ENCODE measurements at places on chromosomes 1 and 21.

GRCh38 chr1:218336328-218336727 lies 8.8 kb upstream of the TGFB2 start:
- no peak for DNase-seq

DNA sequence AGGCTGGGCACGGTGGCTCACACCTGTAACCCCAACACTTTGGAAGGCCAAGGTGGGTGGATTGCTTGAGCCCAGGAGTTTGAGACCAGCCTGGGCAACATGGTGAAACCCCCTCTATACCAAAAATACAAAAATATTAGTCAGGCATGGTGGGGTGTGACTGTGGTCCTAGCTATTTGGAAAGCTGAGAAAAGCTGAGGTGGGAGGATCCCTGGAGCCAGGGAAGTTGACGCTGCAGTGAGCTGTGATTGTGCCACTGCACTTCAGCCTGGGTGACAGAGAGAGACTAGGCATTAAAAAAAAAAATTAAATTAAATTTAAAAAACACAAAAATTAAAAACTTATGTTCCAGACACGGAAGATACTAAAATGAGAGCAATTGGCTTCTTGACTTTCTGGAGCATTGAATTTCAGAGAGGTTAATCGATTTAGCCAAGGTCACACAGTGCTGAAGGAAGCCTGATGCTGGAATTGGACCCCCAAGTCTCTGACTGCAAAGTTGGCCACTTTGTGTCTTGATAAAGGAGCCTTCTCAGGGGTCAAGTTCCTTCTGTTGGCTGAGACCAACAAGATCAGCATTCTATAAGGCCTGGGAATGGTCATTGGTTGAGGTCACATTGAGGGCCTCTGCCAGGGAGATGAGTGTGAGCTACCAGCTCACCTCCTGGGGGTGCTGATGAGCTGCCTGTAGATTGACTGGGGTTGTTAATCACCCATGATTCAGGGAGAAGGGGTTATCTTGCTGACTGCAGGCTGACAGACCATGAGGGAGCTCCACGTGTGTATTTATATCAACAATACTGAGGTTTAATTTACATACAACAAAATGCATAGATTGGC lies 54.3 kb downstream of the RPS6KA1 start:
- no peak for DNase-seq

GRCh38 chr1:43843684-43844083 lies 89.9 kb upstream of the ARTN start:
- no peak for DNase-seq

DNA sequence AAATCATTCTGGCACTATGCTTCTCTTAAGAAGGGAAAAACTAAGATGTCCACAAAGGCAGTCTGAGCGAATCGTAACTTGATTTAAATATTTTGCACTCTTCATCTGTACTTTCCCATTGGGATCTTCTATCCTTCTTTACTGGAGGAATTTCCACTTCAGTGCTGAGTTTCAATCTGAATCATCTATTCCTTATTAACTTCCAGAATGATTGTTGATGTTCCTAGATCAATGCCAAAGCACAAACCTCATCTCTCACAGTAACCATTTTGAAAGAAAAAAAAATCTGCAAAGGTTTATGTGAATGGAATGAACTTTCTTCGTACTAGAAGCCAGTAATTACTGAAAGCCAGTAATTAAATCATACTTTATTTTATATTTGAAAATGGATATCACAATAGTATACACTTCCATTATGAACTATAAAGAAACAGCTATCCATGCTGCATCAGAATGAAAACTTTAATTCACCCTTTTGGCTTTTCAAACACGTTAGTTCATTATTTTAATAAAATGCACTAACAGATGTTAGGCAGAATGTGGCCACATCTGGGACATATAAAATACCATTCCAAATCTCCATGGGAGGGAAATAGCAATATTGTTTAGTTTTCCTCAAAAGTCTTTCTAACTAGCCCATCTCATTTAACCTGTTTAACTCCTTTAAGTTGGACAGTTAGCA lies 5.5 kb upstream of the RNF2 start:
- DNase-seq, result no peak

GRCh38 chr1:56710646-56711045 lies 65.5 kb downstream of the PRKAA2 start:
- no peak for DNase-seq

- no peak for DNase-seq
Observed at GRCh38 chr1:205144046-205144720, 22.4 kb upstream of the RBBP5 start.

GRCh38 chr1:40435471-40435870 lies 14.8 kb upstream of the ZFP69B start:
- no peak for DNase-seq

GRCh38 chr1:21349693-21350092 lies 59.4 kb upstream of the ECE1 start:
- DNase-seq, result no peak

DNA sequence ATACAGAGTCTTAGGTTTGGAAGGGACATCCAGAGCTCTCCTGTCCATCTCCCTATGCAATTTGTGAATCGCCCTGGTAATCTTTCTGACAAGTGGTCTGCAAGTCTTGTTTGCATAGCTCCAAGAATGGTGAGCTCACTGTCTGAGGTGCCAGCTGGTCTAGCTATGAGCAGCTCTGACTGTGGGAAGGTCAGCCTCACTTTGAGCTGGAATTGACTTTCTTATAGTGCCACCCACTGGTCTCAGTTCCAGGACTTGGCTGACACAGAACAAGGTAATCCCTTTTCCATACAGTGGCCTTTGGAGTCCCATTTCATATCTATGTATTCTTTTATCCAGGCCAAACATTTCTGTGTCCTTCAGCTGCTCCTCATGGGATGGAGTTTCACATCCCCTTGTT lies 95.6 kb upstream of the C8B start:
- no peak for DNase-seq

DNA sequence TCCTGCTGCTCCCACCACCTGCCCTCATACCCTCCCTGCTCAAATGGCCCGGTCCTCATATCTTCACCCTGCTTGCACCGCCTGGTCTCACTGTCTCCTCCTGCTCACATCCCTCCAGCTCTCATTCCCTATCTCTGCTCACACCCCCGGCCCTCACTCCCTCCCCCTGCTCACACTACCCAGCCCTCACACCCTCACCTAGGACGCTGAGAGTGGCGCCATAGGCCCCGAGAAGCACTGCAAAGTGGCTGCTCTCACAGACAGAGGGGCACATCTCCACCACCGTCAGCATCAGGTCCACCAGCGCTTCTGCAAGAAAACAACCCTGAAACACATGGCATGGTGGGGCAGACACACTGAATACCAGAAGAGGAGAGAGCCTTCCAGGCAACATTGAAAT lies 38.6 kb downstream of the MRAP start:
- DNase-seq, result no peak

GRCh38 chr1:16143566-16144324 lies 12.1 kb downstream of the EPHA2 start:
- DNase-seq, result peak; percentile 79

- no peak for DNase-seq
Observed at GRCh38 chr1:165960881-165961280, 133.5 kb downstream of the UCK2 start.

- DNase-seq, result no peak
Observed at GRCh38 chr1:119882132-119883049, 13.9 kb downstream of the ADAM30 start.

DNA sequence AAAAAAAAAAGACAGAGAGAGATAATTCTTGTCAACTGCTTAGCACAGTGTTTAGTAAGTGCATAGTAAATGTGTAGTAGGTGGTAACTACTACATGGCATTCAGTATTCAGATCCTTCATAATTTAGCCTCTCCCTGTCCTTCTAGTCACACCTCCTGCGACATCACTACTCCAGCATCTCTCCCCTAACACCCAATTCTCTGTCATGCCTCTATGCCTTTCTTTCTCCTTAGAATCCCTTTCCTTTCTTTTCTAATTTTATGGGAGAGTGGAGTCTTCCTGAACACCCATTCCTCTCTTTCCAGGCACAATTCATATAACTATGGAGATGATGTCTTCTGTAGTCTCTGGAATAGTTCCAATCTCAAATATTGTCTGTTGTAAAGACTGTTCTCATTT lies 3.9 kb upstream of the VPS72 start:
- DNase-seq, result no peak

DNA sequence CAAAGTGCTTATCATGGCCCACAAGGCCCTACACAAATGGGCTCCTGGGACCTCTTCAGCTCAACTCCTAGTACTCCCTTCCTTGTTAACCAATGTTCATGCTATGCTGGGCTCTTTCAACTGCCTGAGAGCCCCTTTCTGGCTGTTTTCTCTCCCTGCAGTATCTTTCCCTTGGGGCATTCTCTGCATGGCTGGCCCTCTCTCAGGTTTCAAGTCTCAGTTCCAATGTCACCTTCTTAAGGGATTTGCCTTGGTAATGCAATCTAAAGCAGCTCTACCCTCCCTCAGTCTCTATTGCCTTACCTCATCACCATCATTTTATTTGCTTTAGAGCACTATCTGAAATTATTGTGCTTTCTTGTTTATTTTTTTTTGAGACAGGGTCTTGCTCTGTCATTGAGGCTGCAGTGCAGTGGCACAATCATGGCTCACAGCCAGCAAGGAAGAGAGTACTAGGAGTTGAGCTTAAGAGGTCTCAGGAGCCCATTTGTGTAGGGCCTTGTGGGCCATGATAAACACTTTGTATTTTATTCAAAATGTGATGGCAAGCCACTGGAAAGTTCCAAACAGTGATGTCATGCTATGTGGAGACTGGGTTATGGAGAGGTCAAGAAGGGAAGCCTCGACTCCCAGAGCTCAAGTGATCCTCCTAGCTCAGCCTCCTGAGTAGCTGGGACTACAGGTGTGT lies 63.4 kb upstream of the SRSF10 start:
- DNase-seq, result no peak

DNA sequence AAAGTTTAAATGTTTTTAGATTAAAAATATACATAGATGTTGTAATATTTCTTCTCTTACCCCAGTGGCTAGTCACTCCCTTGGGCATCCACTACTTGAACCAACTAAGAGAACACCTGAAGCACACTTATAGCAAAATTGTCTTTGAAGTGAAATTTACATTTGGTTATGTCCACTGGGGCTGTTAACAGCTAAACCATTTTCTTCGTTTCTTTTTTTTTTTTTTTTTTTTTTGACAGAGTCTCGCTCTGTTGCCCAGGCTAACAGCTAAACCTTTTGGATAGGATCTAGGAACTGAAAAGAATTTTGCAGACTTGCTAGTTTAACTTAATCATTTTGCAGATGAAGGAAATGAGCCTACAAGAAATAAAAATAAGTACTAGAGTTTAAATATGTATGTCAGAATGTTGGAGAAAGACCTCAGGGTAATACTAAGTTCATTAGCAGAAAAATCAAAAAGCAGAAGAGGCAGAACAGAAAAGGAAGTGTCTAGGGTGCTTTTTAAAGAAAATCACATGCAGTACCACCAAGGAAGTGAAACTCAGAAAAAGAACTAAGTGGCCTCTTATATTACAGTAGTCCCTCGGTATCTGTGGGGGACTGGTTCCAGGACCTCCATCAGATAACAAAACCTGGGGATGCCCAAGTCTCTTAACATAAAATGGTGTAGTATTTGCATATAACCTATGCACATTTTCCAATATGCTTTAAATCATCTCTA lies 11.8 kb downstream of the DRAM2 start:
- DNase-seq, result no peak

GRCh38 chr1:103854279-103854678 lies 104.6 kb downstream of the AMY1C start:
- no peak for DNase-seq

GRCh38 chr1:96688767-96689166 lies 32.8 kb upstream of the PTBP2 start:
- DNase-seq, result no peak

DNA sequence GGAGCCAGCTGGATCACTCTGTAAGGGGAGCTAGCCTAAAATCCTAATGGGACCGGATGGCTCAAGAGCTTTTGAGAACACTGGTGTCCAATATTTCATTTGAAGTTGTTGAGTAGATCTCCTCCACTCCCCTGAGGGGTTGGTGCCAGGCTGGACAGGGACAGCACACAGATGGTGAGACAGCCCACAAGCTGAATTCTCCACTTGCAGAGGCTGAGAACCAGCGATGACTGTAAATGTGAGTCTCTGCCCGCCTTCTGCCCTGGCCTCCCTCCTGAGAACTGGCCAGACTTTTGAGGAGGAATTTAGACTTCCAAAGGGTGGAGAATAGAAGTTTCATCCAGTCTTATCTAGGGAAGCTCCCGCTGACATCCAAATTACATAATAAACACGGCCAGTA lies 20.5 kb upstream of the COQ8A start:
- no peak for DNase-seq

- no peak for DNase-seq
Observed at GRCh38 chr1:231040019-231040799, at the start of gene FAM89A. FAM89A (minus strand) TSS chr1:231040254; CDS start chr1:231040211, 43 bp downstream.

DNA sequence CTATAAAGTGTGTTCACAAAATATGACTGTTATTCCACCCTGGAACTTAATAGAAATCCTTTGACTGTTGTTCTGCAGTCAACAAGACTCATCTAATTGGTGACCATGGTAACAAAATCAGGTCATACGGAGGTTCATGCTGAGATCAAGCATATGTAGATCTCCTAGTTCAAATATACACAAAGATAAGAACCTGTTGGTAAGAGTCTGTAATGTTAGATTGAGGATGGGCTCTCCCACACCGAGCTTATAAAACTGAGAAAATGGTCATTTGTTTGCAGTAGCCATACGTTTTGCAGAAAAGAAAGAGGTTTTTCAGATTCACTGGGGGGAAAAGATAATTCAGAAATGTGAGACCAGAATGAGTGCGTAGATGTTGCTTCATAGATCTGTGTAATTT lies 468.1 kb downstream of the RPS6KC1 start:
- DNase-seq, result no peak

- DNase-seq, result peak; percentile 38
Observed at GRCh38 chr1:2049225-2049717, 940 bp upstream of the PRKCZ start.

DNA sequence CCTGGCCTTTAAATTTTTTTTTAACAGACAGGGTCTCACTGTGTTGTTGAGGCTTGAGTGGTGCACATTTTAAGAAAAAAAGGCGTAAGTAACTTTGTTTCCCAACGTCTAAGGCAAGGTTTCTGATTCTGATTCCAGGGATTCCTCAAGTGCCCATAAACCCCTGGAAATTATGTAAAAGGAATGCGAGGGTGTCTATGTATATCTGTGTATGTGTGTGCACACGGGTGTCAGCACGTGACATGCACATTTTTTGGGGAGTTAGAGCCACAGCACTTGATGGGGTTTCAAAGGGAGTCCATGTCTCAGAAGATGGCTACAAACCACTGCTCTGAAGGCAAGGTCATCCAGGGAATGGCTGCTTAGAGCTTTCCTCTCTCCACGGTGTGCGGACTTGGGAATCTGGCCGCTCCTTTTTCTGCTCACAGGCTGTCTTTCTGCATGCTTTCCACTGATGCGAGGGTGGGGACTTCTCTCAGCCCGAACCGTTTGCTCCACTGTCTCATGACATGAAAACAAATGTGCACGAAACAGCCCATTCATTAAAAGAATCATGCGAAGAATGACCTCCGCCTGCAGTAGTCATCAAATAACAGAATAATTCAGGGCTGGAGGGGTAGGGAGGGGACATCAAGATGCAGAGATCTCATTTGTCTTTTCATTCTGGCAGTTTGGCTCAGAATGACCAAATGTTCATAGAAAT lies 18.7 kb upstream of the RERE start:
- DNase-seq, result no peak

- DNase-seq, result no peak
Observed at GRCh38 chr1:182191381-182192115, 130.0 kb upstream of the ZNF648 start.

- no peak for DNase-seq
Observed at GRCh38 chr1:233738850-233739249, 124.9 kb downstream of the KCNK1 start.
